ENCODE measurements at places on chromosomes 2 and 18.

GRCh38 chr2:239401881-239402233, 1.0 kb upstream of the HDAC4 start:
- no peak for DNase-seq

GRCh38 chr2:11330457-11331142, 13.8 kb downstream of the ROCK2 start:
- DNase-seq = no peak

DNA sequence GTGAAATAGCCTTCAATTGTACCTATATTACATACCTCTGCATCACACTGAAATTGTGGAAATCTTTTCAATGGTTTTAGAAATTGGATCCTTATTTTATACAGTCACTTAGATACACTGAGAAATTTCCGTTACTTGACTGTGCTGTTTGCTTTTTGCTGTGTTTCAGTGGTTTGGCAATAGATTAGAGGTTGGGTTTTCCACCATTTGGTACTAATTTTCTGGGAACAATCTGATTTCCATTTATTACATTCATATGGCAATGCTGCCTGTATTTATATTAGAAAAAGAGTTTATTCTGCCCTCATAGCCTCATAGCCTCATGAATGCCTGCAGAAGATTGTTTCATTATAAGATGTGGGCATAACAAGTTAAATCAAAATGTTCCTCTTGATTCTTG, 285.0 kb downstream of the GULP1 start:
- no peak for DNase-seq

DNA sequence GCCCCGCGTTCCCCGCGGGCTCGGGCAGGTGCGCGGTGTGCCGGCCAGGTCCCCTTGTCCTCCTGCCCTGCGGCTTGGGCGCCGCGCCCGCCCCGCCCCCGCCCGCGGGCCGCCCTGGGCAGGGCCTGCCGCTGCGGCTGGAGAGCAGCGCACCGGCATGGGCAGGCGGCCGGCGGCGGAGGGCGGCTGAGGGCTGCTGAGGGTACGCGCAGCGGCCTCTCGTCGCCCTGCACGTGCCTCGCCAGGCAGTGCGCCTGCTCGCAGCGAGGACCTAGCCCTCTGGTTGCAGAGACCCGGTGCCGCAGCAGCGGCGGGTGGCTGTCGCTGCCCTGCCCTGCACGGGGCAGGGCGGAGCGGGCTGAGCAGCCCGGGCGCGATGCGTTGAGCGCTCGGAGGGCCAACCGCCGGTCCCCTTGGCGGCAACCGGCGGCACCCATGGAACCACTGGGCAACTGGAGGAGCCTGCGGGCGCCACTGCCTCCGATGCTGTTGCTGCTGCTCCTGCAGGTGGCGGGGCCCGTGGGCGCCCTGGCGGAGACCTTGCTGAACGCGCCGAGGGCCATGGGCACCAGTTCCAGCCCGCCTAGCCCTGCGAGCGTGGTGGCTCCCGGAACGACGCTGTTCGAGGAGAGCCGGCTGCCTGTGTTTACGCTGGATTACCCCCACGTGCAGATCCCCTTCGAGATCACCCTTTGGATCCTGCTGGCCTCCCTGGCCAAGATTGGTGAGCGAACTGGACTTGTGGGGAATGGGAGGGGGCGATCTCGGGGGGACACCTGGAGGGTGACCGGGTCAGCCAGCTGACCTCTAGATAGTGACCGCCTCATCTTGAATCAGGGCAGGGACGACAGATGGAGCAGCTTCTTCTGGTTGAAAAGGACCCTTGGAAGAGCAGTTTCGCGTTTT, at the start of gene SLC9A2:
Gene SLC9A2, plus strand, starts transcription at position 140 of the 906 bp plus-strand sequence. Its CDS starts 296 bp downstream, at position 436.
- no peak for DNase-seq

- no peak for DNase-seq
Observed at GRCh38 chr2:28206762-28207161, 185.9 kb upstream of the FOSL2 start.

DNA sequence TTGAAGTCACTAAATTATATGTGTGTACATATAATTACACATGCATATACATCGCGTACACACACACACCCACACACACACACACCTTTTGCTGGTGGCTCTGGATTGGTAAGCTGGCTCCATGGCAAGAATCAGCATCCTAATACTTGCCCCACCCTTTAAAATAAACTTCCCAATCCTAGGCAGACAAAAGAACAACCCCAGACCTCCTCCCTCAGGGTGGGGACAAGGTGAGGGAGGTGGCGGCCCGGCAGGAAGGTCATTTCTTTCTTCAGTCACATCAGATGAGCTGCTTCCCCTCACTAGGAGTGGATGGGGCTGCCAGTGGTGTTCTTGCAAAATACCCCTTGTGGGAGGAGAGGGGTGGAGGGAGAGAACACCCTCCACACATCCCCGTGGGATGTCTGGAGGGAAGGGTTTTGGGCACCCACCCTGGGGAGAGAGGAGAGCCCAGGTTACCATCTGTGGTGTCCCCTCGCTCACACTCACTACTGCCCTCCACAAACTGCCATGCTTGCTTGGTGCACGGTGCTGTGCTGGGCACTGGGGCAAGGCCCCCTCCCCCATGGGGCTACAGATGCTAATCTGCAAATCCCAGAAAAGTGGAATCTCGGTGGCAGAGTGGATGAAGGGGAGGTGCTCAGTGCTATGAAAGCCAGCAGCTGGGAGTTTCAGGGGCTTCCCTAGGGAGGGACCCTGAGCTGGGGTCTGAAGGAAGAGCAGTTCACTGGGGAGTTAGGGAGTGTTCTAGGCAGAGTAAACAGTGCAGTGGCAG, 64.0 kb downstream of the ODC1 start:
- DNase-seq = no peak

DNA sequence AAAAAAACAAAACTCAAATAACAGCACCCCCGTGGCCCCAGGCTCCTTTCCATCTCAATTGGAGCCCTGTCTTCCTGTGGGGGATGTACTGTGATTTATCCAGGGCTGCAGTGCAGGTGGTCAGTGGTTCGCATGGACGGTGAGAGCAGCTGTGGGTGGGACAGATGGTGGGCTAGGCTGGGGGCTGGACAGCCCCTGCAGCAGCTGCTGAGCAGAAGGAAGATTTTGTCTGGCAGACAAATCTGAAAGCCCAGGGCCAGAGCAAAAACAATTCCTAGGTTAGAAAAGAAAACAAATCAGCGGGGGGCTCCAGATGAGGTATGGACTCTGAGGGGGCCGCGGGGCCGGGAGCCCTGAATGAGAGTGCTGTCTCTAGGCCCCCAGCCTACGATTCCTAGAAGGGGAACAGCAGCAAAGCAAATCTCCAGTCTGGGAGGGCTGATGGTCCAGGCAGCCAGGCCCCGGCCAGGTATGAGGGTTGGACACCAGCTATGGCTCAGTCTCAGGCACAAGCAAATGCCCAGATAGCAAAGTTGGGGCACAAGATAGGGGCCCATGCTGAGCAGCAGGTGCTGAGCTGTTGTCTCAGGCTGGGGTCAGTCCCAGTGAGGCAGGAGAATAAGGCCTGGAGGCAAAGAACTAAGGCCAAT, 45.4 kb downstream of the SOWAHC start:
- DNase-seq = no peak

GRCh38 chr18:20971886-20972267, 139.7 kb downstream of the ROCK1 start:
- DNase-seq = no peak

DNA sequence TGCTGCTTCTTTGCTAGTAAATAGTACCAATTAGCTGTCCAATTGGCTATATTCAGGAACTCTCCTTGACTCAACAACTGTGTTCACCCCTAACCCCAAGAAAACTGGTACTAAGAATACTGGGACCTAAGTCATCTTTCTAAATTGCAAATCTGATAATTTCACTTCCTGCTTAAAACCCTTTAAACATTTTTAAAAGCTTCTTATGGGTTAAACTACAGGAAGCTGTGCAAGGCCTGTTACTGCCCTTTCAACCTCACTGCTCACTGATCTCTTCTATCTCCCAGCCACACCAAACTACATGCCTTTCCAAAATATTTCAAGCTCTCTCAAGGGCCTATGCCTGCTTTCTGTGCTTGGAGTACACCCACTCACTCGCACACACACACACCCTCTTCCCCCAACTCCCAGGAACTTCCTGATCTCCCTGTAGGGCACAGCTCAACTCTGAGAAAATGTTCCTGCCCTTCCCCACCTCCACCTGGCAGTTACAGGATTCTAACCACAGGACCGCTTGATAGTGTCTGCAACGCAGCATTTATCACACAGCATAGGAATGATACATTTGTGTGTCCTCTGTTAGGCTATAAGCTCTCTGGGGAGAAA, 6.7 kb downstream of the LMAN1 start:
- DNase-seq = no peak

- DNase-seq = no peak
Observed at GRCh38 chr2:141062443-141062842, 1068.4 kb downstream of the LRP1B start.

DNA sequence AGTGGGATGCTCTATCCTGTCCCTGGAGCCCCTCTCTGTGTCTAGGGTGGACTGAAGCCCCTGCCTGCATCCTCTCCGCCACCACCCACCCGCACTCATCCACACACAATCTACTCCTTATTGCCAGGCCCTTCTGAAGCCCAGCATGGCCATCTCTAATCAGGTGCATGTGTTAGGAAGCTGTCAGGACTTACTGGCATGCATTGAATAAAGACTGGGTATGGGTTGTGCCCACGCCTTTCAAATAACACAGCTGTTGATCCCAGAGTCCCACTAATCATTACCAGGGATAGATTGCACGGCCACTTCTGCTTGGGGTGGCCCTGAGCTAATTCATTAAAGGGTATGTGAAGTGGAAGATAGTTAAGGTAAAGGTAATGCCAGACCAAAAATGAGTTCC, 88.4 kb downstream of the CABLES1 start:
- no peak for DNase-seq

DNA sequence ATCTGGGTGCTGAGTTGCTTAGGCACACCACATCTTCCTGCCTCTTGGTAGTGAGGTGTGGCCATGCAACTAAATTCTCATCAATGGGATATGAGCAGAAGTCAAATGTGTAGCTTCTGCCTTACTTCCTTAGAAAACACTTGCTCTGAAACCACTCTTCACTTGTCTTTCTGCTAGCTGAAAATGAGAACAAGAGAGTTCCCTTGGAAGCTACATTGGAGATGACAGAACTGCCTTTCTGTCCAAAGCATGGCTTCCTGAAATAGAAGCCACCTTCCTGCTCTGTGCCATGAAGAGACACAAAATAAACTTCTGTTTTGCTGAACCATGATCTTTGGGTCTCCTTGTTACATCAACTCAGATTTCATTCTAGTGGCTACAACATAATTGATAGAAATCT, 659.9 kb downstream of the IRS1 start:
- no peak for DNase-seq

DNA sequence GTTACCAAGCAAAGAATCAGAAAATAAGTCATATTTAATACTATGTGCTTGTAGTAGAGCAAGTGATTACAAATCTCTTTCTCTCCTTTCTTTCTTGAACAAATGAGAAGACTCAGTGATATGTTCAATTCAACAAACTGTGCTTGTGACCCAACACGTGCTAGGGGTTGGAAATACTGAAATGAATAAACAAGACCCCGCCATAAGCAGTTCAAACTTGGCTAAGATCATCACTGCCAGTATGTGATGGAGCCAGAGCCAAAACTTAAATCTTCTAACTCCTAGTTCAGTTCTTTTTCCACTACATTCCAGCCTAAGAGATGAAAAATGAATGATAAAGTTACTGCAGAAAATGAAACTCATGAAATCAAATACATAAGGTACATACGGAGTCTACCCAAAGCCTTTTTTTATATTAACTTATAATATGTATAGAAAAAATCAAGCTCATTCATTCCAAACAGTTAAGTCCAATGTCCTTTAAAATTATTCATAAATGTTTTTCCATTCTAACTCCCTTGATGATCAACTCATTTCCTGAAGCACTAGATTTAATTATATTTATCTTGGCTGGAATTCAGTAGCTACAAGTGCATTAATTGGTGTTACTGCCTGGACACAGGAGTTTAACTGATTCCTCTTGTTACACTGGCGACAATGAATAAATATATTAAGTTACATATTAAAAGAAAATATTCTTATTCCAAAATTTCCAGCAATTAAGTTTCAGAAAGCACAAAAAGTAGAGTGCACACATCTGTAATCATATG, 36.0 kb downstream of the GALNT3 start:
- DNase-seq = no peak

GRCh38 chr2:133235968-133236367, 332.3 kb downstream of the NCKAP5 start:
- DNase-seq = no peak

GRCh38 chr2:36343606-36344005, 12.0 kb upstream of the CRIM1 start:
- no peak for DNase-seq

- no peak for DNase-seq
Observed at GRCh38 chr2:31886700-31887099, 124.1 kb downstream of the MEMO1 start.

- DNase-seq = no peak
Observed at GRCh38 chr18:61992285-61992684, 99.5 kb upstream of the RNF152 start.

DNA sequence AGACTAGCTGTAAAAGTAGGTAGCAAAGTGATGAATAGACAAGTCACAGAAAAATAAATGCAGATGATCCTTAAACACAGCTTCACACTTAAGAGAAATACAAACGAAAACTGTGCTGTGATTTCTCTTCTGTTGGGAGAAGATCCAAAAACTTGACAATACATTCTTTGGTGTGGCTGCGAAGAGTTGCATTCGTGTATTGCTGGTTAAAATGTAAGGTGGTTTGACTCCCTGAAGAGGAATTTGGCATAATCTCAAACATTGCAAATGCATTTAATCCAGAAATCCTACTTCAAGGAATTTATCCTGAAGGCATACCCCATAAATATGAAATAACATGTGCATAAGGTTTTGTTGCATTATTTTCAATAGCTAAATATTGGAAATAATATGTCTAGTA, 7.1 kb downstream of the CCNYL1 start:
- no peak for DNase-seq

GRCh38 chr2:199946836-199947235, 8.5 kb downstream of the TYW5 start:
- DNase-seq = no peak

GRCh38 chr2:69659349-69659748, 15.8 kb upstream of the AAK1 start:
- no peak for DNase-seq

- no peak for DNase-seq
Observed at GRCh38 chr18:48409591-48410094, 460 bp upstream of the ZBTB7C start.

GRCh38 chr18:49473721-49474120, 13.3 kb upstream of the DYM start:
- no peak for DNase-seq

- DNase-seq = no peak
Observed at GRCh38 chr18:62981566-62981965, 266.2 kb downstream of the PHLPP1 start.

DNA sequence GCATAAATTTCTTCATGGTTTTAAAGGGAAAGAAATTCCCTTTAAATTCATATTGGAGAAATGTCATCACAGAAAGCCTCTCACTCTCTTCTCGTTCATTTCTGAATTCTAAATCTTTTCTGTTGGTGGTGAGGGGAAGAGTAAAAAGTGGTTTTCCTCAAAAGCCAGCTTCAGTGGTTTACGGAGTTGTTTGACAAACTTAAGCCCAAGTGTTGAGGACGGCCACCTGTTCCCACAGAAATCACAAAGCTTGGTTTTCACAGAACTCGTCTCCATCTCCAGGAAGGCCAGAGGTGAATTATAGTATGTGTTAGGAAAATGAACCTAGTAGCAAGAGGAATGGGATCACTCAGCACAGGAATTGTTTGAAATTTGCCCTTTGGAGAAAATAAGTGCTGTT, 316.2 kb downstream of the PDE11A start:
- DNase-seq = no peak

GRCh38 chr2:167862782-167863181, 384.6 kb downstream of the STK39 start:
- DNase-seq = no peak

All from hippocampal formation (tissue), 2 donors.